ENCODE measurements at places on chromosomes 1 and 21.

DNA sequence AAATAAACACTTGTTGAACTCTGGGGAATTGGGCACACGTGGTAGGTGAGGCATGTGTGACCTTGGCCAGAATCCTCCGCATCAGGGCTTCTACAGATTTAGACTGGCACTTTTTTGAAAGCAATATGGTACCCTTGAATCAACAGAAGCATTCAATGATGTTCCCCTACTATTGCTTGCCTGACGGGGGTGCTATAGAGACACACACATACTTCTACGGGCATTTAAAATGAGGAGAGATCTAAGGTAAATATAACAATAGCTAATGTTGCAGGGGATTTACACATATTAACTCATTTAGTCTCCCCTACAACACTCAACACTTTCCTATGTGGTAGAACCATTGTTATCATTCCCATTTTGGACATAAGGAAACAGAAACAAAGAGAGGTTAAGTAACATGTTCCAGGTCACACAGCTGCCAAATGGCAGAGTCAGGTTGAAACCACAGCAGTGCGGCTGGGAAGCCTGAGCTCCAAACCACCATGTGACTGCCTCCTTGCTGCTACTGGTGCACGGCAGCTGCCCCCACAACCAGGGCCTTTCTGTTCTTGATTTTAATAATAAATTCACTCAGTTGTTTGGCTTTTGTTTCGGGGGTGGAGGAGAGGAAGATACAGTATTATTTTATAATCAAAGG is 147.4 kb downstream of the ZNF281 start:
- no peak for DNase-seq

DNA sequence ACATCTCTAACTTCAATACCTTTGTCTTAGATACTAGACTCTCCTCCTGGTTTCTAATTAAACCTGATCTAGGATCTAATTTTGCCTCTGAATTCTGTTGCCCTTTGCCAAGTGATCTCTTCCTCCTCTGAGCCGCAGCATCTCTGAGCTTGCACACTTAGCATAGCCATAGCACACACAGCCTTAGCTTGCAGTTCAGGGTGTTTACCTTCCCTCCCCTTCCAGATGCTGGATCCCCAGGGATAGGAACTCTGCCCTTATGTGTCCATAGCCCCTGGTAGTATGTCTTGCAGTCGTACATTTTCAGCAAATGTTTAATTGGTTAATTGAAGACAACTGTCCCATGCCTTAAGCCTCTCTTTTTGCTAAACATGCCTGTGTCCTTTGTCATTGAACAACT is 30.3 kb downstream of the SELL start:
- DNase-seq, result no peak

- no peak for DNase-seq
These were observed 4.7 kb downstream of the ARHGEF11 start for GRCh38 chr1:157040802-157041201.

- peak; percentile 74 for DNase-seq
These were observed 567.6 kb downstream of the MRPL39 start for GRCh38 chr21:25039461-25040380.

DNA sequence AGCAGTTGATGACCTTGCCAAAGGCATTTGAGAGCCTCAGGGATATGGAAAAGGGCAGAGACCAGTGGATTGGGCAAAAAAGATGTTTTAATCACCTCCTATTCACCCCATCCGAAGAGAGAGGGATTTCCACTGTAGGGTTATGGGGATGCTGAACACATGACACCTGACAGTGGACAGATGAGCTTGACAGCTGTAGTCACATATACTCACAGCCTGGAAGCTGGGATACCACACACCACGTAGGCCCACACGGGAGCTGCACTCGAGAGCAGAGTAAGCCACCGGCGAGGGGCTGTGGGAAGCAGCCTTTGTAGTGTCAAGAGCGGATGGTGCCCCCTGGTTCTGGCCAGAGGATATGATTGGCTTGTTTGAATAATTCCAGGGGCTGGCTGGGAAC is 20.0 kb downstream of the ZBTB40 start:
- DNase-seq, result no peak

DNA sequence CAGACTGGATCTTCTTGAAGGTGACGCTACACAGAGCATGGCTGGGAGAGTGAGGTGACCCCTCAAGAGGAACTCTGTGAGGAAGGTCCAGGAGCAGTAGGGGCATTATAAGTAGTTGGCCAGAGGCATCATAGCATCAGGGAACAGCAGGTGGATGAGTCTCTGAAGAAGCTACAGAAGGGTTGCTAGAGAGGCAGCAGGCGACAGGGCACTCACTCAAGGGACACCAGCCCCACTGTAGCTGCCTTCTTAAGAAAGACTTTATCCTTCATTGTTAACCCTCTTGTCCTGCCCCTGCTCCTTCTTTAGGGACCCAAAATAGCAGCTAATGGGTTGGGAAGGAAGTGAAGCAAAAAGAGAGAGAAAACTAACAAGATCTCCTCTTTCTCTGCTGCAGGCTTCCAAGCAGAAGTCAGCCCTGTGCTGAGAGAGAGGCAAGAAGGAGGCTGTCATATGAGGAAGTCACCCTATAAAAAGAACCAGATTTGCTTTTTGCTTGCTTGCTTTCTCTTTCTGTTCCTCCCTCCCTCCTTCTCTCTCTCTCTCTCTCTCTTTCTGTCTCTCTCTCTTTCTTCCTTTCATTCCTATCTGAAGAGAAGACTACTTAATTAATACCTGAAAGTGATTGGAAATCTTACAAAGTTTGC is 7.7 kb upstream of the CD5L start:
- DNase-seq, result no peak

- DNase-seq, result no peak
These were observed 5.2 kb downstream of the TXLNA start for GRCh38 chr1:32184650-32185049.

DNA sequence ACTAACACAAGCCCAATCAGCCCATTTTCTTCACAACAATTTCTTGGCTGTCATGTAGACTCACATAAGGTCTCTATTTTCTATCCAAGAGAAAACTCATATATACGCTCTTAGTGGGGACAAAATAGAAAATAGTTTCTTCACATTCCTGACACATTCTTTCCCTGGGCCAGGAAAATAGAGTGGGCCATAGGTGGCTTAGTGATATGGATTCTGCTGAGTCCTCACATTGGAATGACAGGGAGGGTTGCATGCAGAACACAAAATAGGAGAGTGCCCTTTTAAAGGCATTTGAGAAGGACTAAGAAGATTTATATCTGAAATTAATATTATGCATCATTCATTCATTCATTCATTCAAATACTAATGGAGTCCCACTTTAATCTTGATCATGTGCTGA is 207.7 kb downstream of the LYPLAL1 start:
- DNase-seq, result no peak

DNA sequence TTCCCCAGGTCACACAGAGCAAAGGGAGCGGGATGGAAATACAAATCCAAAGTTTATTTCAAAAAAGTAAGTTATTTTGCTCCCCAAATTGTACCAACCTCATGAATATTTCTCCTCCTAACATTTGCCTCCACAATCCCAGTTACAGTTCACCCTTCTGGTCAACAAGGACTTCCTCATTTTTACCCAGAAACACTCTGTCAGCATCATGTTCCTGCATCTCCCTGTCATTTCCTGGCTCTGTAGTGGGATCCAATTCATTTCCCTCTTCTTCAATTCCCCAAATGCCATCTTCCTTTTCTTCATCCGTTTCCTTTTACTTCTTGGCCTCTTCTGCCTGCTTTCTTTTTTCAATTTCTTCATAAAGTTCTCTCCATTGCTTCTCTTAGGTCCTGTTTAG is 32.0 kb upstream of the EPS15 start:
- no peak for DNase-seq

- no peak for DNase-seq
These were observed 51.1 kb upstream of the OLIG2 start for GRCh38 chr21:32974653-32975052.

DNA sequence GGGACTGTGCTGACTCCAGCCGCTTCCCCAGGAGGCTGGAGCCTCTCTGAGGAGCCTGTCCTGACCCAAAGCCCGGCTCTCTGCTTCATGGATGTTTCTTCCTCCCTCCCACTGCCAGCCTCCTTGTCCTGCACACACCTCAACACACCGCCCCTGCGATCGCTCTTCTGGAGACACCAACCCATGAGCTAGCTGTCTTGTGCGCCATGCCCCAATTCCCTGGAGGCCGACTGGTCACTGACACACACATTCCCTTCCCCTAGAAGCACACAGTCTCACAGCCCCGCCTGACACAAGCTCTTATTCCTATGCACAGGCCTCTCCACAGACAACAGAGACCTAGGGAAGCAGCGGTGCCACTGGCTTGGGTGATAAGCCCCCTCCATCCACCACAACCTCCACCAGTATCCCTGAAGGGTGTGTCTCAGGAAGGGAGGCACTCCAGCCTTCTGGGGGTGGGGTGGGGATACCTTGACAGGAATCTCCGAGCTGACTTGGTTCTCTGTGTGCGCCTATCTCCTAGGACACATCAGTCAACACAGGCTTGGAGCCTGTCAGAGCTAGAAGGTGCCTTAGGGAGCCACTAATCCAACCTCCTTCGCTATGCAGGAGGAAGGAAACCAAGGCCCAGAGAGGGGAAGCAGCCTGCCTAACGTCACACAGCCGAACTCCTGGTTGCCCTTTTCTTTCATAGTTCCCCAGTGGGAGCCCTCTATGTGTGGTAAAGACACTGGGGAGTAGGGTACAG is 31.1 kb downstream of the AHDC1 start:
- DNase-seq, result no peak

DNA sequence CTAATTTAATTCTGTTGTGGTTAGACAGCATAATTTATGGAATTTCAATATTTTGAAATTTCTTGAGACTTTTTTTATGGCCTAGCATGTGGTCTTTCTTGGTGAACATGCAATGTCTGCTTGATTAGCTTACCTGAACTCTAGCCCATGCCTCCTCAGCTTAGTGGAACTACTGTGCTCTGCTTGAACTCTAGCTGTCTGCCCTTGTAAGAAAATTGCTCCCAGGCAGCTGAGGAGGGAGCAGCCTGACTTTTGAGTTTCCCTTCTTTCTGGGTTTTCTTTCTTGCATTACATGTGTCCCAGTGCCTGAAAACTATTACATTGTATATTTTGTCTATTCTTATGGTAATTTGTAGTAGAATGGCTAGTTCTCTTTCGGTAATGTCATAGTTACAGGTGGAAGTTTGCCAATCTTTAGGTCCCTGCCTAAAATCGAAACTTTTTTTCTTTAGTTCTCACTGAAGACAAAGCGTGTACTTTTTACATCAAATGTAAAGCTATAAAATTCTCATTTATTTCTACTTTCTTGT is 105.3 kb downstream of the MAST2 start:
- no peak for DNase-seq

DNA sequence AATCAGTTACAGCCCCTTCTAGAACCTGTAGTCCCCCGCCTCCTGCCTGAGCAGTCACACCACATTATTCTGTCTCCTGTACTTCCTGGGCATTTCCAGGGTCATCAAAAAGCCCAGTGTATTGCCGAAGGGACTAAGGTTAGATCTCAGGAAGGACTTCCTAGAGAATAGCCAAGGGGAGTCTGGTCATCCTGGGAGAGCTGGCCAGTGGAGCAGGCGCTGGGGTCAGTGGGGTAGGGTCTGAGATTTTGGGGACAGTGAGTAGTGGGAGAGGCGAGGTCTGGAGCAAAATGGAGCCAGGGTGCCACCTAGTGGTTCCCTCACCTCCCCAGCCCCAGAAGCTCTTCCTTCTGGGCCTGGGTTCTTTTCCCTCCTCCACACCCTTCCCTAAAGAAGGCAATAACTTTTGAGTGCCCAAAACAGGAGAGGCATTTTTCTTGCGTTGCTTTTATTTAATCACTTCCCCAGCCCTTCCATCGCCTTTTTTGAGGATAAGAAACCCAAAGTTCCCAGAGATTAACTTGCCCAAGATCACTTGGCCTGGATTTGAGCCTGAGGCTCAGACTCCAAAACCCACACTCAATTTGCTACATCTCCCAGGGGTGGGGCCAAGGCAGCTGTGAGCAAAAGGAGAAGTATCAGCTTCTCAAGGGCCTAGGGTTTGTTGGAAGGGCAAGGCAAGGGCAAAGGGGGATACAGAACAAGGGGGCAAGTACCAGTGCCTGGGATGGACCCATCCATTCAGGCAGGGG is 7.3 kb upstream of the PMVK start:
- peak; percentile 19 for DNase-seq

DNA sequence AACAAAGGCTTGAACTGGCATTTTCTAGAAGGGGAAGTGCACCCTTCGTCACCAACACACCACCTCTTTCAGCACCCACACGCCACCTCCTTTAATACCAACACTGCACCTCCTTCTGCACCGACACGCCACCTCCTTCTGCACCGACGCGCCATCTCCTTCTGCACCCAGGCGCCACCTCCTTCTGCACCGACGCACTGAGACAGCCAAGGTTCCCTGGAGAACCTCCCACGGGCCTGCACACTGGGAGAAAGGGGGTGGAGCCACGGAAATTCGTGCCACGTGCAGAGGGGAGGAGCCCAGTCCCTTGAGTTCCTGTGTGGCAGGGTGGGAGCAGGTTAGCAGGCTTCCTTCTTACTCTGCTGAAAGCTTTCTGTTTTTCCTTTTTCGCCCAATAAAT is 327.9 kb upstream of the C1orf174 start:
- no peak for DNase-seq

DNA sequence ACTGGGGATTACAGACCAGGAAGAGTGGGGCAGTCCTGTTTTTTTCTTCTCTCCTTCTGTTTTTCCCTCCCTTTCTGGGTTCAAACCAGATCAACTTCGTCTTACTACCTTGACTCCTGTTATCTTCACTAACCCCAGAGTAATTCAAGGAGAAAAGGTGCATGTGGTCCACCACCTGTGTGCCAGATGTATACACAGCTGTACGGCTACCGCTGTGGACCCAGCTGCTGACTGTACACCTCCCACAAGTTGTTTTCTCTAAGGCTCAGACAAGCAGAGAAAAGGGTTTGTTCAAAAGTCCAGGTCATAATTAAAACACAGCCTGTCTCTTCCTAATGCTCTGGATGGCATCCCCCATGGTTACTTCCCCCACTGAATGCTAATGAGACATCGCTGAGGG is 102.1 kb downstream of the LMX1A start:
- no peak for DNase-seq

- peak; percentile 9 for DNase-seq
These were observed 80.5 kb upstream of the PRMT6 start for GRCh38 chr1:106975944-106976343.

- no peak for DNase-seq
These were observed 246.0 kb upstream of the AJAP1 start for GRCh38 chr1:4408380-4408779.

DNA sequence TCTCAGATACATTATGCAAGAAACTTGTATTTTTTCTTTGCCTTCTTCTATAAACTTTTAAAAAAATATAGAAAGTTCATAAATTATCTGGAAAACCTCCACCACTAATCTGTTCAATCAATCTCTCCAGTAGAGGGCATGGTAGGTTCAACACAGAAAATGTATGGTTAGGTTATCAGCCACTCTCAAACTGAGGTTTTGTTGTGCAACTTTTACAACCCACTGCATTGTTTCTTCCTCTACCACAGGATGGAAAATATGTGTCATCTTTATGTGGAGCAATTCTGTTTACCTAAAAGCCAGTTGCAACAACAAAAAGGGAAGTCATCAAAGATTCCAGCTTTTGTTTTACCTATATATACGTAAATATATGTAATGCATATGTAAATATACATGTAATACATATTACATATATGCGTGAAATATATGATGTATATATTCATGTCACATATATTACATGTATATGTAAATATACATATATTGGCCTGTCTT is 3.0 kb upstream of the RGS2 start:
- DNase-seq, result peak; percentile 56

Measured in NCI-H446 (cell line).